ENCODE measurements at places on chromosomes 12 and 14. TPM values are rescaled to one million over a fixed set of nuclear protein-coding genes. Genes with fewer than 3 reads are reported as not detected.

Gene TM7SF3
- 116 TPM for total RNA-seq

Gene RPL41
- total RNA-seq: 1,096 TPM

Gene SLC6A15
- 82.8 TPM for total RNA-seq

Gene ADCY6
- total RNA-seq: 35.5 TPM
